ENCODE measurements at places on chromosomes 1 and 21. TPM values are rescaled to one million over a fixed set of nuclear protein-coding genes. Genes with fewer than 3 reads are reported as not detected.

Gene AMY1B
- total RNA-seq = not detected

- DNase-seq = peak; percentile 89
Measured at GRCh38 chr1:235901461-235901860, 34.8 kb upstream of the LYST start.

DNA sequence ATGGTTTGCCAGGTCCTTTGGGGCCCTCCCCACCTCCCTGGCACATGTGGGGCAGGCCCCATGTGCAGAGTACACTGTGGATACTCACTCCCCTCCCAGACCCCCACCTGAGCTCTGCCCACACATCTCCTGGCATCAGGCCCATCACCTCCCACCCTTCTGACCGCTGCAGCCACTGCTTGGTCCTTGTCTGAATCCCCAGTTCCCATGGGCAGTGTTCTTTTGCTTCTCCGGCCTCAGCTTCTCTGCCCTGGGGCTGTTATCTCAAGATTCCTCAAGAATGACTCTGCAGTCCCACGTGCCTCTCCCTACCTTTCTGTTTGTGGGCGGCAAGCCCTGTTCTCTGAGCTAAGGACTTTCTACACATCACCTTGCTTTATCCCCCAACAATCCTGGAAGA, 187.7 kb upstream of the EDN2 start:
- DNase-seq = peak; percentile 82

Gene PHACTR4
- total RNA-seq = 11.6 TPM

DNA sequence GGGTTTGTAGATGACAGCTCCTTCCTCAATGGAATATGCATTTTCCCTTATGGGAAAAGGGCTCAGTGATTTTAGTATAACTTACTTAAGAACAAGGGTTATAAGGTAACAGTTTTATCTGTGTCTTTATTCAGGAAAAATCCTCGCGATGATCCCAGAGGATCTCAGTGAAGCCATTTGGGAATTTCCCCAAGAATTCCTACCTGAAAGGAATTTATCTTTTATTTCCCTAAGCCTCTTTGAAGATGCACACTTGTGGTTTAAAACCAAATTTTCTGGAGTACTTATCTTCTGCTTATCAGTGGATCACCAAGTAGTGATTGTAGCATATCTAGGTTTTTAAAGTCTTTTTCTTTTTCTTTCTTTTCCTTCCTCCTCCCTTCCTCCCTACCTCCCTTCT, 58.8 kb downstream of the AK4 start:
- no peak for DNase-seq

Gene UMODL1
- total RNA-seq = not detected

- DNase-seq = no peak
Measured at GRCh38 chr1:156754219-156754618, 2.7 kb upstream of the HDGF start.

DNA sequence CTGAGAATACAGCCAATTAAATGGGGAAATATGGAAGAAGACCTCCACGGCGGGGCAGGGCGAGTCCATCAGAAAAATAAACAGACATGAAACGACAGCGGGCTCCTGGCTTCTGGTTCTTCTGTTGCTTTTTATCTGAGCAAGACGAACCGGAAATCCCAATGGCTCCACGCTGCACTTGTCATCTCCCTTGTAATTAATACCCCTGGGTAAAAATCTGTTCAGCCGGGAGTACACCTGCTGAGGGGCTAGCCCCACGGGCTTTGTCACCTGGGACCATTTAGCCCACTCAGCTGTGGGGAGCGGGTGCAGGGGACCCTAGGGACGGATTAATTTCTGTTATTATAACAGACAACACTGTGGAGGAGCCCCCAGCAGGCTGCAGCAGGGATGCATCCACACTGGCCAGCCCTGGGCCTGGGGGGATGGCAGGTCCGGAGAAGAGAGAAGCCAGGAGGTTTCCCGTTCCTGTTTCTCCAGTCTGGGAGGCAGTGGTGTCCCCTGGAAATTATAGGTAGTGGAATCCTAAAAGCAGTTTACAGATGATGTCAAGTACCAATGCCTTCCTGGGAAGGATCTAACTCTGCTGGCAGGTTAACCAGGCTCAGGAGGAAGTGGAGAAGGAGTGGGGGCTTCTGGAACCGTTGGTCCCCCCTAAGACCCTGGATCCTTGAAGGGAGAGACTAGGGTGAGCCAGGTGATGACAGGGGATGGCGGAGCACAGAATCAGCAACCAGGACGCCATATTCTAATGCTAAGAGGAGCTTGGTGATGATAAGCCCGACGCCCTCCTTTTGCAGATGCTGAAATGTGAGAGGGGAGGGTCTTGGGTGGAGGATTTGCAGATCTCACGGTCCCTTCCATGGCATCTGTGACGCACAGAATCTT, 566.1 kb downstream of the PTPRU start:
- no peak for DNase-seq

Gene ESRRG
- total RNA-seq = under 0.01 TPM

DNA sequence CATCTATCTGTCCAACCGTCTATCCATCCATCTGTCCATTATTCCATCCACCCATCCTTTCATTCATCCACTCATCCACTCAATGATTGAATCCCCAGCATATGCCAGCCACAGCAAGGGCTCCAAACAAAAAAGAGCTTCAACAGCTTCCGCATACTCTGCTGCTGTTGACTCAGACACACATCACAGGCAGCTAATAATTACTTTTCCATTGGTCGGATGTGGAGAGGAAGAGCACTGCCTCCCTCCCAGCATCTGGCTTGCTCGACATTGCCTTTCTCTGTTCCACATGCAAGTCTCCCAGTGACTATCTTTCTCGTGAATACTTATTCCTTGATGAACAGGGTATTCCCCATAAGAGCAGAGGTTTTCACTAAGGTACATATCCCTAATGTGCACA, 176.5 kb downstream of the HIVEP3 start:
- peak; percentile 49 for DNase-seq

DNA sequence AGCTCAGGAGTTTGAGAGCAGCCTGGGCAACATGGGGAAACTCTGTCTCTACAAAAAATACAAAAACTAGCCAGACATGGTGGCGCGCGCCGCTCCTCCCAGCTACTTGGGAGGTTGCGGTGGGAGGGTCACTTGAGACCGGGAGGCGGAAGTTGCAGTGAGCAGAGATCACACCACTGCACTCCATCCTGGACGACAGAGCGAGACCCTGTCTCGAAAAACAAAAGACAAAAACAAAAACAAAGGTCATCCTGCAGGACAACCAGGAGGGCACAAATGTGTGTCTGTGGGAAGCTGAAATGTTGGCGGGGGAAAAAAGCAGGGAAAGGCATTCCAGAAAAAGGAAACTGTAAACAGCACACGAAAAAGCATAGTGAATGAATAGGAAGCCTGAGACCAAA, 104.1 kb upstream of the HNRNPU start:
- DNase-seq = no peak

- DNase-seq = peak; percentile 21
Measured at GRCh38 chr1:55039342-55040082, at the start of gene PCSK9. Gene PCSK9 (plus strand): TSS chr1:55039548. CDS start chr1:55039838, 290 bp downstream.

Gene KRTAP27-1
- not detected for total RNA-seq

GRCh38 chr1:32048440-32048839, 24.3 kb upstream of the TMEM39B start:
- DNase-seq = peak; percentile 59

Gene ZNF593OS
- total RNA-seq = 0.32 TPM

Gene ALX3
- not detected for total RNA-seq

GRCh38 chr1:78792756-78793155, 143.1 kb downstream of the IFI44 start:
- DNase-seq = peak; percentile 48

Gene ALG14
- total RNA-seq = 6.4 TPM

- DNase-seq = no peak
Measured at GRCh38 chr21:41234569-41234968, 66.6 kb downstream of the BACE2 start.

Gene PEX19
- total RNA-seq = 51.0 TPM
